ENCODE measurements at places on chromosomes 5 and 9.
A peak's percentile ranks its signal among the peaks of the same experiment; 100 is the strongest.

DNA sequence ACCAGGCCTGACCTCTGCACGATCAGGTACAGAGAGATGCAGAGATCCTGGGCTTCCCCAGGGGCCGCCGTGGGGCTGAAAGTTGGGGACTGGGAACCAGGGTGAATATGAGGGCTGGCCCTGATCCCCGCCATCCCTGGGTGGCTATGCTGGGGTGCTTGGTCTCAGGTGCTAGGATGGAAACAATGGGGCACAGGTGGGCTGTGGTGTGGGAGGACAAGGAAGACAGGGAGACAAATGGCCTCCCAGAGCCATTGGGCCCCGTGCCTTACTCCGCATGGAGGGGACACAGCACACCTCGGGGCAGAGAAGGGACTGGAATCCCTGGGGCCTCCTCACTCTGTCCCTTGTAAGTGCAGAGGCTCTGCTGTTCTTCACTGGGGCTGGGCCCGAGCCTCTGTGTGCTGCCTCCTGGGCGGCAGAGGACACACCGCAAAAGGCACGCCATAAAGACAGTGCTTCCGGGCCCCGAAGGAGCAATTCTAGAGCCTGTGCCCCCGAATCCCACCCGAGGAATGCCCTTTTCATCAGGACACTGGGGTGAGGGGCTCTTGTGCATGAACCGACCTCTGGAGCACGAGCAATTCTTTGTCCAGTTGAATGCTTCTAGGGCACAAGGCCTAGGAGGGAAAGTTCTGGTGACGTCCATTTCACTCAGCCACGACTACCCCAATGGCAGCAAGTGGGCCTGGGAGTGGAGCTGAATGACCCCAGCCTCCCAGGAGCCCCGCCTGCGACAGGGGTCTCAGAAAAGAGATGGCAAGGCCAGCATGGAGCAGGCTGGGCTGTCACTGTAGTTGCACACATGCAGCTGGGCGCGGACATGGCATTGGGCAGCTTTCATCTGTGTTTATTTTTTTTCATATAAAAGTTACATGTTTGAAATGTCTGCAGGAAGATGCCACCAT is 30.9 kb downstream of the PRRT1B start:
- no peak for DNase-seq

DNA sequence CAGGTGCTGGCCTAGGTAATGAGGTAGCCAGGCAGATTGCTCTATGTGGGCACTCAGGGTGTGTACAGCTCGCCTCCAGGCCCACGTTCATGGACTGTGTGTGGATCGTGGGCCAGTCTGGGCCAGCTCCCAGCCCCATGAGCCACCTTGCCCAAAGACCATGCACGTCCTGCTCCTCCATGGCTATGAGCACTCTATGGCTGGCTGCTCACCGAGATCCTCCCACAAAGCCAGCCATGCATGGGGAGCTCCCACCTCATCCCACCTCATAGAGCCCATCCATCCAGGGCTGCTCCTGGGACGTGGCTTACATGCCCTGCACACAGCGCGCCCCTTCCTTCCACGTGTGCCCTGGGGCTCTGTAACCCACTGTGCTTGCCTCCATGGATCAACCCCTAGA is 262.5 kb upstream of the IRX1 start:
- no peak for DNase-seq

DNA sequence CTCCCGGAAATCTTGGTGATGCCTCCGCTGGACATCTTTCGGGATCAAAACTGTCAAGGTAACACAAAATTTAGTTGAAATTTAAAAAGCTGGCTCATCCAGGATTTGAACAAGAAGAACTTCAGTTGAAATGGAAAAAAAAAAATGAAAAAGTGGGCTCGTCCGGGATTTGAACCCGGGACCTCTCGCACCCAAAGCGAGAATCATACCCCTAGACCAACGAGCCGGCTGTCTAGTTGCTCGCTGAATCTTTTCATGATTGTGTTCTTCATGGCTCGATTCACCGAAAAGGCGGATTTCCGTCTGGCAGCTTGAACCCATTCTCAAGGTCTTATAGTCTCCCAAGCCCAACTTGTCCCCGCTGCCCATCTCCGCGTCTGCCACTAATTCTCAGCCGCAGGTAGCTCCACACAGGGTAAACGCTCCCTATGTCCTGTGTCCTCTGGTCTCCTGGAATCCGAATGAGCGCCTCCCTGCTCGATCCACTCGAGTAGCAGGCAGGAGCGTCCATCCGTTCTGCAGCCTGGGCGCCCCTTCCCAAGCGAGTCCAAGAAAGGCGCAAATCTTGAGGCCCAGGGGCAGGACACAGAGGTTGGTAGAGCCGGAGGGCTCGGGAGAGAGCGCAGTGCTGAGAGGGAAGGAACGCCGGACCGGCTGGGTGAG is 16.2 kb downstream of the TRIM7 start:
- DNase-seq = peak; percentile 74

DNA sequence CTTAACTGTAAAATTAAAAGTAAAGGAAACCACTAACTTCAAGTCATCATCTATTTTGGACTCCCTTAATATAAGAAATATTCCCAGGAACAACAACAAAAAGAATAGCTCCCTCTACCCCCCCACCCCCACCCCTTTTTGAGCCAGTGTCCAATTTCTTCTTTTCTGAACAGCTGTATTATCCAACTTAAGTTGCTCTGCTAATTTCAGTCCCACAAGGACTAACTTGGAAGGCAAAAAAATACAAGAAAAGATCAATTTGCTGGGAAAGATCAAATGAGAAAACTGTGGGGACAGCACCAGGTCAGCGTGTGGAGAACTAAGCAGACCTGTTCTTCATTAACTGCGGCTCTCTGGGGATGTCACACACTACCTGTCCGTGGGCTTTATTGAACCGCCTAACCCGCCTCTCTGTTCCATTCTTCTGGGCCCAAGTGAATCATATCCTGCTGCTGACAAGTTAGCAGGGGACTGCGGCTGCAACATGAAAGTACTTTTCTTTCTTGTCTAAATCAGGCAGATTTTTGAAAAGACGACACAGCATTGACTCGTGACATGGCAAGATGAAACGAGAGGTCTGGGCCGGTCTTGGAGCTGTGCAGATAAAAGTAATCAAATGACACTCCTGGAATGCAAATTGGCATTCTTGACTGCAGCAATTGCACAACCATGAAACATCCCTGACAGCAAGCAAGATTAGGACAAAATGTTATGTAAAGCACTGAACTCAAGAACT is 2.7 kb downstream of the BNC2 start:
- no peak for DNase-seq

DNA sequence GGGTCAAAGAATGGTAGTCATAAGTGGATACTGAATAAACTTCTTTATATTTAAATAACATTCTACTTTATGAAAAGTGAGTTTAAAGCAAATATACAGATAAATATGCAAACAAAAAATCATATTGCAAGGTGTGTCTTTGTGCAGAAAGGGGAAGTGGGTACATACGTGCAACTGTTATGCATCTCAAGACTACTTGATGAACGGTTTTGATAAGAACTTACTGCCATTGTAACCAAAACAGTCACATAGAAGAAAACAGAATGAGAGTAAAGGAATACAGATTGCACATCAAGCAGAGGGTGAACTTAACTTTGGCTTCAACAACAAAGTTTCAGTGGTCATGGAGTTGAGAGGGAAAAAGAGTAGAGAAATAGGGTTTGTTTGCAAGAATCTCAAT is 9.9 kb downstream of the CAMK4 start:
- no peak for DNase-seq

DNA sequence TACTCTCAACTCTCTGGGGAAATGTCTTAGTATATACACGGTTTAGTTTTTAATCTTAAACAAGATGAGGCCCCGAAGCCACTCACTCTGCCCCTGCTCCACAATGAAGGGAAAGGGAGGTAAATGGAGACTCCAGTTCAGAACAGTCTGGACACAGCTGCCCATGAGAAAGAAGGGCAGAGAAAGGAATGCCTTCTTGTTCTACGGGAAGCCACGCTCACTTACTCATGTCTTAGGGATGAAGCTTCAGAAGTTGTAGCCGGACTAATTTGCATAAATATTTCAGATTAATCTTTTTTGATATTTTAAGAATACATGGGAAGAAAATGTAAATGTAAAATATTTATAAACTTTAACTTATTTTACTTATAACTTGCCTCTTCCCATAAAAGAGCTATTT is 94.0 kb downstream of the COL23A1 start:
- DNase-seq = no peak

DNA sequence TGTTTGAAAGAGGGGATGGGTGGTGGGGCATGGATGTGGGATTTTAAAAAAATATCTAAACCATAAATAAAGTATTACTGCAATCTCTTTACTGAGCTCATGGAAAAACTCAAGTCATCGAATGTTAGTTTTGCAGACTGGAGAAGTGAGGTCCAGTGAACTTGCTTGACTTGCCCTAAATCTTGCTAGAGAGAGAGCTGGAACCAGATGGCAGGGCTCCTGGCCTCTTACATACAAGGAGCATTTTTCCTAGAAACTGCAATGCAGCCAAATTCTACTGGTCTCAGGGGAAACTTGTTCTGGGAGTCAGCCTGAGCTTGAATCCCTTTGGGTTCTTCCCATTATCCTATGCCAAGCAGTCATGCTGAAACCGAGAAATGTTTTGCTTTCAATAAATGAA is 2.9 kb upstream of the TGFBI start:
- DNase-seq = no peak

- no peak for DNase-seq
These were observed 8.0 kb downstream of the PDLIM4 start for GRCh38 chr5:132265336-132266030.

GRCh38 chr9:112360047-112360804 is 19.7 kb upstream of the HSDL2 start:
- no peak for DNase-seq

DNA sequence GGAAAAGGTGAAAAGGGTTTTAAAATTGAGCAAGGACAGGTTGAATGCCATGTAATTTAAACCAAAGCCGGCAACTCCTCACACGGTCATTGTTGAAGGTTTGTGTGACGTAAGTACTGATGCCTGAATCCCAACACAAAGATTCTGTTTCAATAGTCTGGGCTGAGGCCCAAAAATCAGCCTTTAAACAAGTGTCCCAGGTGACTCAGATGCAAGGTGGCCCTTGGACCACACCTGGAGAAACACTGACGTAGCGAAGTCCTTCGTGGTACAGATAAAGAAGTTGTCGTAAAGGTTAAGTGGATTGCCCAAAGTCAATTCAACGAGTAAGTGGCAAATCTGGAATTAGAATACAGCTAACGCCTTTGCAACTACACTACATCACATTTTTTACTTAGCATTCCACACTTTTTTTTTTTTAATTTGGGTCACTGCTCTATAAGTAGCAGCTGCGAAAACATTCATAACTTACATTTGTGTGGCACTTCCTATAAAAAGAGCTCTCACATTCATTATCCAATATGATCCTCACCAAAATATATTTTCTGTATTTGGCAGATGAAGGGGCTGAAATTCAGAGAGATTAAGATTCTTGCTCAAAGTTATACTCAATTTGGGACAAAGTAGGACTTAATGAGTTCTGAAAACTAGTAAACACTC is 111.3 kb downstream of the LPAR1 start:
- no peak for DNase-seq

DNA sequence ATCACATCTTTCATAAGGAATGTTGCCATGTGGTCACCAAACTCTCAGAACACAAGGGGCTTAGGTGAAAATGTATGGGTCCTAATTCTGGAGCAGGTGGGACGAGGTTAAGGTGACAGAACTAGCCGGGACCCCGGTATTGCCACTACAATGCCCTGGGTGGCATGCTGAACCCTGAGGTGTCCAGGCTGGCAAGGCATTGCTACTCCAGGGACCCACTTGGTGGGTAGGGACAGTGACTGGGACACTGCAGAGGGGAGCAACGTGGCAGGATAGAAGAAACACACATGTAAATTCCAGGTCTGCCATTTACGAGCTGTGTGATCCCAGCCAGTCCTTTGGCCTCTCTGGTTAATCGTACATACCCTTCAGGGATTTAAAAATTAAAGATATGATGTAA is 206.9 kb upstream of the MVB12B start:
- no peak for DNase-seq

DNA sequence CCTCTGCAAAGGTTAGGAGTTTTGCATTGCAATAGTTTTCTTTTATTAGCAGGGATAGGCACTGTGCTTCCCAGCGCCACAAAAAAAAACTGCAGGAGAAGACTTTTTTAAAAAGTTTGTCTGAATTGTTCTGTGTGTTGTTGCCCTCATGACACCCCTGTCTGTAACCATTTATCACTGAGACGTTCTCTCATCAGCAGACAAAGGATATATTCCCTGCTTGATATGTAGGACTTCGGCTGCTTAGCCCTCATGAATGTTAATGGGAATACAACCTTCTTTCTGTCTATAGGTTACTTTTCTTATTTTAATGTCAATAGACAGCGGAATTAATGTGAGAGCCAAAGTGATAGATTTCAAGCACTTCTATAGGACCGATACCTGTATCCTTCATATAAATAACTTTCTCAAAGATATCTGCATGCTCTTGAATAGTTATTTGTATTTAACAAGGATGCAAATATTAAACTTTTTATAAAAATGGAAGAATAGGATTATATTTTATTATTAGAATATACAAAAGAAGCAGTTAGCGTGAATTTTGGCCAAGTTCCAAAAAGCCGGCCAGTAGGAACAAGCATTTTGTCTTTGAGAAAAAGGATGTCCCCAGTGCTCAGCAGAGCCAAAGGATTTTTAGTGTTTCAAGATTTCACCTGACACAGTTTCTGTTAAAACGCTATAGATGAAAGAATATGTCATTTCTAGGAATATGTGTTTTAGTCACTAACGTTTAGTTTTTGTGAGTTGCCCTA is 1.5 kb upstream of the LYSMD3 start:
- no peak for DNase-seq

- no peak for DNase-seq
These were observed 23.7 kb downstream of the NUP214 start for GRCh38 chr9:131148966-131149687.

DNA sequence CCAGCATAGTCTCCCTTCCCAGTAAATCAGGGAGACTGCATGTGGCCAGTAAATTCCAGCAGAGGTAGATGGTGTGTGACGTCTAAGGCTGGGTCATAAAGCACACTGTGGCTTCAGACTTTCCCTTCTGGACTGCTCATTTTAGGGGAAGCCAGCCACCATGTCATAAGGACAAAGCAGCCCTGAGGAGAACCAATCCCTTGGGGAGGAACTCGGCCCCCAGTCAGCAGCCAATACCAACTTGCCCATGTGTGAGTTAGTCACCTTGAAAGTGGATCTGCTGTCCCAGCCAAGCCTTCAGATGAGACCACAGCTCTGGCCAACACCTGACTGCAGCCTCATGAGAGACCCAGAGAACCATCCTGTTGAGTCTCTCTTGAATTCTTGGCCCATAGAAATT is 14.7 kb upstream of the NINJ1 start:
- no peak for DNase-seq

DNA sequence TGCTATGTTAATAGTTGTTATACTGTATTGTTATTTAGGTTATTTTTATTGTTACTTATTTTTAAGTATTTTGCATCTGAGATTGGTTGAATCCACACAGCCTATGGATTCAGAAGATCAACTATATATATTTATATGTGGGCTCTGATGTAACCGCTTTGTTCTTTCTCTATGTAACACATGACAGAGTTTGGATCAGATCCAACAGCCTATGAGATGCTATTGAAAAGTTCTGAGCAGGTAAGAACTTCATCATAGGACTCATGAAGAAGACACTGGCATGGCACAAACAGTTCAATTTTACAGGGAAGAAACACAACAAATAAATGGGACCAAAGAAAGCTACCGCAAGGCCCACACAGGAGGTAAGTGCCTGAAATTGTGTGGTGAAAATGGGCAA is 93.4 kb downstream of the GNAQ start:
- no peak for DNase-seq

GRCh38 chr5:142053426-142054151 is 40.8 kb upstream of the GNPDA1 start:
- no peak for DNase-seq

- DNase-seq = no peak
These were observed 84.0 kb upstream of the AGXT2 start for GRCh38 chr5:35131723-35132122.

- DNase-seq = no peak
These were observed 12.4 kb downstream of the CDH10 start for GRCh38 chr5:24632353-24632752.

All from activated T-cell treated with anti-CD3 and anti-CD28 coated beads, Interleukin-2, amount 50 U/mL, for 1 hour (primary cell).